ENCODE measurements at places on chromosomes 6 and 20.

DNA sequence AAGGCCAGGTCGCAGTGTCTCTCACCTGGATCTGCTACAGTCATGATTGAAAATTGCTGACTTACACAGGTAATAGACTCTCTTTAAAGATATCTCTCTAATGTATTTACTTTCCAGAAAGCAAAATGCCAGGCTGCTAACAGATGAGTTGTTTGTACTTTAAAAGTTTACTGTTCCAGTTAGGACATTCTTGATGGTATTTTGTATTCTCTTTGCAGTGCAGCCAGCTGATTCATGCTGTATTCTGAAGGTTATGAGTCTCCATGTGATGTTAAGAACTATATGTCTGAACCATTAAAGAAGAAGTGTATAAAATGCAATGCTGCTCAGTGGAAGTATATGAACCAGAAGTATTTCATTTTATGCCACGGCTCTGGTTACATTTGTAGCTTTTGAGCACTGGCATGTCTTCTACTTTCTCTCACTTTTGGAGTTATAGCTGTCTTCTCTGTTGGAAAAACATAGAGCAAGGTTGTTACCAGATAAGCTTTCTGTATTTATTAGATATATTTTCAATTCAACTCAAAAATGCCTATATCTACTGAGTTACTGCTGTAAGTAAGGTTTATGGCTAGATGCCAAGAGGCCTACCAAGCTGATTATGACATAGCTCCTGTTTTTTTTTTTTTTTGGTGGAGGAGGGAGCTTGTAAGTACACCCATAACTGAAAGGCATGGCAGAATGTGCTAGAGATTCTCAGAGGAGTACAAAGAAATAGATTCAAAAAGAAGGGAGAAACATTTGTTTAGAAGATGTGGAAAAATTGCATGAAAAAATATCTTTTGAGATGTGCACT, 130.5 kb upstream of the MAN1A1 start:
- no peak for DNase-seq

DNA sequence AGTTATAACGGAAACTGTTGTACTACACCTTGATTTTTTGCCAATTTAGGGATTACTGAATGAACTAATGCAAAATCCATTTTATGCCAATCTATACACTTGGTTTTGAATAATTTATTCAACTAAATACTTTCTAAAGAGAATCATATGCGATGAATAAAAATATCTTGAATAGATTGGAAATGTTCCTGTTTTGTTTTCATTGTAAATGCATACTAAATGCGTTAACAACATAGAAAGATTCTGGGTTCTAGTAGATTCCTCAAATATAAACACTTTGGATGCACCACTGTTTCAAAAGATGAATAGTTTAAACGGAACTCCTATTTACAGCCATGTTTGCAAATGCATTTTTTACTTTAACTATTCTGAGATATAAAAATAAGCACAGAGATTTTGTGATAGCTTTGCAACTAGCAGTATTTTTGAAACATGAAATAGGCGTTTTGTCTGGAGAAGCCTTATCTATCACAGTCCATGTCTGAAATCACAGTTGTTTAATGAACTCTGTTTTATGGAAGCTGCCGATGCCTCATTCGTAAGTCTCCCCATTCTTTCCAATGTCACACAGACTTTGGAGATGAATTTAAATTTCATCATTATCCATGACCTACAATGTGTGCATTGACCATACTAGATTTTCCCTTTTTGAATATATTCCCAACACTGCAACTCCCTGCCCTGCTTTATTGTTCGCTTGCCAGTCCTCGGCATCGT, 277.7 kb upstream of the QKI start:
- no peak for DNase-seq

DNA sequence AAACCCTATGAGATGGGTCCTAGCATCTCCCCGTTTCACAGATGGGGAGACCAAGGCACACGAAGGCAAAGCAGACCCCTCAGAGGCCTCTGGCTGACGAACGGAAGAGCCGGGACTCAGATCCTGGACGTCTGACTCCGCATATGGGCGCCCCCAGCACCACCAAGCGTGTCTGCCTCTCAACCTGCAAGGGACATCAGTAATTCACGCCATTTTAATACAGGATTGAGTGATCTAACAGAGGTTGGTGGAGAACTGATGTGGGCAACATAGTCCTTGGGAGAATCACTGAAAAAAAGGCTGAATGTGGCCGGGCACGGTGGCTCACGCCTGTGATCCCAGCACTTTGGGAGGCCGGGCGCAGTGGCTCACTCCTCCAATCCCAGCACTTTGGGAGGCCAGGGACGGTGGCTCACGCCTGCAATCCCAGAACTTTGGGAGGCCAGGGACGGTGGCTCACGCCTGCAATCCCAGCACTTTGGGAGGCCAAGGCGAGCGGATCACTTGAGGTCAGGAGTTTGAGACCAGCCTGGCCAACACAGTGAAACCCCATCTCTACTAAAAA, 206.6 kb downstream of the DLL1 start:
- DNase-seq: no peak

DNA sequence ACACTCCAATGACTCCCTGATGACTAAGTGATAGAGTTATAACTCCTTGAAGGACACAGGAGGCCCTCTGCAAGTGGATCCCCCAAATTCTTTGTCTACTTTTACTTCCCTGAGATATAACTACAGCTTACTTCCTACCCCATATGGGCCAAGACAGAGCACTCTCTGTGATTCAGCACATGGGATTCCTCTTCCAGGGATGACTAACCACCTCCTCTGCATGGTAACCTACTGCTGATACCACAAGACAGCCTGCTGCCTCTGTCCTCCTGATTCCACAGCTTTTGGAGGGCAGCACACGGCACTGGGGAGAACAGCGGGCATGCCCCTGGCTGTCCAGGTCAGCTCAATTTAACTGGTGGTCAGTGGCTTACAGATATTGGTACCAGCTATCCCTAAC, 675.7 kb upstream of the AGPAT4 start:
- no peak for DNase-seq

- no peak for DNase-seq
Measured at GRCh38 chr6:14876778-14877613, 368.9 kb upstream of the JARID2 start.

DNA sequence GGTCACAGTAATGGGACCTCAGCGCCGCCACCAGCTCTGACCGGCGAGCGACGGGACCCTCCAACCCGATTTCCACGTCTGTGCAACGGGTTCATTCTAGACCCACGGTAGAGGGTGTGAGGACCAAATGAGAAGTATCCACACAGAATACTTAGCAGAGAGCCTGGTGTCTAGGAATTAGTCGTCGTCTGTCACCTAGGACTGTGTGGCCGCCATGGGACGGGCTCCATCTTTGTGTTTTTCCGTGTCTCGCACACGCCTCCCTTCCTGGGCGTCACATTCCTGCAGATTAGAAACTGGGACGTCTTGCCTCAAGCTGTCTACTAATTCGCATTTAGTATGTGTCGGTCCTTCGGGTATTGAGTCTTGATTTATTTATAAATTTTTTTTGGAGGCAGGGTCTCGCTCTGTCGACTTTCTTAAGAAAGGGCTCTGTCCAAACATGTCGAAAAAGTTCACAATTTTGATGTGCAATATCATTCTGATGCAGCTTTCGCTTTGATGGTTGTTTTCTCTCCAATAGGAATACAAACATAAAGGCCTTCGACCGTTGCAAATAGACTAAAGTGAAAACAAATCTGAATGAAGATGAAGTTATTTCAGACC, 563 bp downstream of the MGME1 start:
- DNase-seq: no peak

GRCh38 chr20:36885356-36885755, 9.4 kb downstream of the TLDC2 start:
- no peak for DNase-seq

DNA sequence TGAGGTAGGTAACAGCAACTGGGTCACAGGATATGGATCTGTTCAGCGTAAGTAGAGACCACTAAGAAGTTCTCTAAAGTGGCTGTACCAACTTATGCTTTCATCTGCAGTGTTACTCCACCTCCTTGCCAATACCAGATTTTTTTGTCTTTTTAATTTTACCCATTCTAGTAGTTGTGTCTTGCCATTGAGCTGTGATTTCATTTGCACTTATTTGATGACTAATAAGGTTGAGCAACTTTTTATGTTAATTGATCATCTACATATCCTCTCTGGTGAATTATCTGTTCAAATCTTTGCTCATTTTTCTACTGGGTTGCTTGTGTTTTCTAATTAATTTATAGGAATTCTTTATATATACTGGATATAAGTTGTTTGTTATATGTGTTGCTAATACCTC, 82.9 kb downstream of the OGFRL1 start:
- DNase-seq: no peak

DNA sequence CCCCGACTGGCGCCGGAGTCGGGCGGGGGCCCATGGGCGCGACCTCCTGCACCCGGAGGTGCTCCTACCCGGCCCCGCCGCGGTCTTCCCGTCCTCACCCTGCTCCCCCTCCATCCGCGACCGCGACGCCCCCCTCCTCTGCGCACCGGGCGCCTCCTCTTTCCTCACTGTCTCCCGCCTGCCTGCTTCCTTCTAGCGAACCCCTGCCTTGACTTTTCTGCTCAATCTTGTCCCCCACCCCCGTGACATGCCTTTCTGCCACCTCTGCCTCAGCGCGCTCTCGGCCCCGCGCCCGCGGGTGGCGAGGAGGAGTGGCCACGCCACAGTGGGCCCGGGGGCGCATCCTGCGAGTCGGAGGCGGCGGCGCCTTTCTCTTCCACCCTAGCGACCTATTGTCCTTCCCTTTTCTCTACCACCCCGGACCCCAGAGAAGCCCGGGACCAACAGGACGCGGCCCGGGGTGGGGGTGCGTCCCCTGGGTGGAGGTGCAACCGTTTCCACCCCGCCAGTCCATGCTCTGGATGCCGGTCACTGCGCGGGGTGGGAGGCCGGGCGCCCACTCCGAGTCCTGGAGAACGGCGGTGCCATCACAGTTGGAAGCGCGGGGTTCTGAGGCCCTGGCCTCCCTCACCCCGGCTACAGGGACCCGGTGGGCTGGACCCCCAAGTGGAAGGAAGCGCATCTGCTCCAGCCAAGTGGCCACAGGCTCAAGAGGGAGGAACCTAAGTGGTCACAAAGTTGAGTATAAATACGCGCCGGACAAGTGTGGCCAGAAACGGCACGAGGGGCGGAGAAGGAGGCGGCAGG, 2.0 kb downstream of the PDE10A start:
- peak; percentile 49 for DNase-seq

DNA sequence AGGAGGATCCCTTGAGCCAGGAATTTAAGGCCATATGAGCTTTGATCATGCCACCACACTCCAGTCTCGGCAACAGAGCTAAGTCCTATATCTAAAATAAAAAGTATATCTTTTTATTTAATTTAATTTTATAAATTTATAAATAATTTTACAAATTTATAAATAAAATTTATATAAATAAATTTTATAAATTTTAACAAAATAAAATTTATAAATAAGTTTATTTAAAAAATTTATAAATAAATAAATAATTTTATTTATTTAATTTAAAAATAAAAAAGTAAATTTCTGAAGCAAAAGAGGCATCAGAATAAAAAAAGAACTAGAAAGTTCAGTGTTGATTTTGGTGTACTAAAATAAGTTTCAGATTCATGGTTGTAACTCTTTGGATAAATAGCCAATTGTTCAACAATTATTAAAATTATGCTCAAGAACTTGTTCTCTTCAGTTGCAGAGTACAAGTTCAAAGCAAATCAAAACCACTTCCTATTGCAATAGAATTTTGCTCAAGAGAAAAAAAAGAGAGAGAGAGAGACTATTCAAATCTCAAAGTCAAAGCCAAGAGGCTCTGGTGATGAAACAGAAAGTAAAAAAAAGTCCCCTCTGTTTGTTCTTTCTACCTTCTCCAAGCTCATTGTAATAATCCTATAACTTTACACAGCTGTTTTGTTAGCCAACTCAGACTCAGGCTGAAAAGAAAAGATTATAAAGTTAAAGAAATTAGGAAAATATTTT, 547.5 kb upstream of the ADGRB3 start:
- DNase-seq: no peak

GRCh38 chr6:167719920-167720319, 106.8 kb upstream of the AFDN start:
- DNase-seq: no peak

DNA sequence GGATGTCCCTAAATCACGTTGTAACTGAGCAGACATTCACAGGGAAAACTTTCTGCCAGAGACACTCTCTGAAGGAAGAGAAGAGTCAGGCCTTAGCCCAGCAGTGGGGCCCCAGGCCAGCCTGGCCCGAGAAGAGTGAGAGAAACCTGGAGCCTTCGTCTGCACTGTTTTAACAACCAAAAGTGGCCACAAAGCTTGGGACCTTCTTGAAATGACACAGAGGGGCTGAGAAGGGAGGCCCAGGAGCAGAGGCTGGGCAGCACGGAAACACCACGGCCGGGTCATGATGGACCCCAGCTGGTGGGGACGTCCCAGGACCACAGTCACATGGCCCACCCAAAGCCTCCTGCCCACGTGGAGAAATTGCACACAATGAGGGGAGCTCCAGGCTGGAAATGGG, 126.8 kb upstream of the THBS2 start:
- no peak for DNase-seq

GRCh38 chr6:3421791-3422434, 34.9 kb downstream of the SLC22A23 start:
- DNase-seq: no peak

DNA sequence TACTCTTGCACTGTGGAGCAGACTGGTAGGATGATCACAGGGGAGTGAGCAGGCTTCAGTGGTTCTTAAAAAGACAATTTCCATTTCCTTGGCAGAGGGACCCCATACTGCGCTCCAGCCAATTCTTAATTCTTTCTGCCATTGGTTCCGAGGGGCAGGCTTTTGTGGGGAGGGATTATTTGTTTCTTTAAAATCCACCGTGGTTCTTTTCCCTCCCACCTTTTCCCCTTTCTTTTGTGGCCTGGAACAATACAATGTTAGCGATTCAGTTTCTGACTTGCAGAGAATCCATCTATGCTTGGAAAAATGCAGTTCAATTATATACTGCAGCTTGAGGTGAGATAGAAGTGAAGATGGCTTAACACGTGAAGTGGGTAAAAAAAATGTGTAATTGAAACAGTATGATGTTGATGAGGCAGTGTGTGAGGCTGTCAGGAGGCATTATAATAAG, 379.0 kb upstream of the FLRT3 start:
- no peak for DNase-seq

- DNase-seq: no peak
Measured at GRCh38 chr6:10999994-11000393, 44.1 kb downstream of the ELOVL2 start.

DNA sequence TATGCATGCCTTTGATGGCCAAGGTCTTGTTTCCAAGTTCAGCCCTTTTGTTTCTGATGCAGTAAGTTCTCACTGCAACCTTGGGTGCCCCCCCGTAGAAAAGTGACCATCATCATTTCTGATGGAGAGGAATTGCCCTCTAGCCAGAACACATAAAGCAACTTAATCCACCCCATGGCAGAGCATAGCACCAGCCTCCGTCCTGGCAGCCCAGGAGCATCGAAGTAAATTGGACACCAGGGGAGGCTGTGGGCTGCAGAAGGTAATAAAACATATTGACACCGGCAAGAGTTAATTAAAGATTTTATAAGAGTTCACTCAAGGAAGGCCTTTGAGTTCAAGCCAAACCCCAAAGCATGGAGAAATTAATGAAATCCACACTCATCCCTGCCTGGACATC, 39.2 kb upstream of the CST7 start:
- DNase-seq: no peak
